ENCODE measurements at places on chromosomes 7 and 10. TPM values are rescaled to one million over a fixed set of nuclear protein-coding genes. Genes with fewer than 3 reads are reported as not detected.

DNA sequence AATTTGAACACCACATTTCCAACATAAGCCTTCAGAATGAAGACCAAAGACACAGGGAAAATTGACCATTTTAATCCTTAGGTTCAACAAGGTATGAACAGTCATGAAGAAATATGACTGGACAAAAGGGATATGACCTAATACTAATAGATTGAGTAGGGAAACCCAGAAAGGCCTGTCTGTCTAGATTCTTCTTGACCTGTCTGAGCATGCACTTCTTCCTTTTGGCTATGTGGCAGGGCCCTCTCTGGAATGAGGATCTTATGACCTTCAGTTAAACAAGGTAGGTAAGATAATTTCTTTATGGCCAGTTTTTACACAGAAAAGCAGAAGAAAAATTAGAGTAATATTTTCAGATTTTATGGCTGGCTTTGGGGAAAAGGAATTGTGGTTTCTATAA lies 3.0 kb upstream of the PHYHIPL start:
- H3K27ac ChIP-seq: no peak overlapping the region
- peaks cover 11% of the 10 kb centered on the region for H3K27me3 ChIP-seq
- no peaks in the 10 kb centered on the region for H3K36me3 ChIP-seq

The ADAM22 gene
- polyA plus RNA-seq: 0.23 TPM

The PRLHR gene
- not detected for polyA plus RNA-seq

The JAZF1 gene
- polyA plus RNA-seq: 14.0 TPM

- no peaks in the 10 kb centered on the region for H3K4me1 ChIP-seq
- H3K36me3 ChIP-seq: no peaks in the 10 kb centered on the region
- no peaks in the 10 kb centered on the region for H3K27me3 ChIP-seq
Observed at GRCh38 chr7:36360244-36360643, 29.4 kb upstream of the ANLN start.

GRCh38 chr7:108368466-108368865 lies 87.8 kb downstream of the NRCAM start:
- DNase-seq: no peak
- no peak overlapping the region for H3K27ac ChIP-seq

GRCh38 chr10:48300556-48300955 lies 5.9 kb upstream of the MAPK8 start:
- peaks cover 3% of the 10 kb centered on the region for H3K4me1 ChIP-seq
- no peak for DNase-seq
- no peak overlapping the region for H3K27ac ChIP-seq
- H3K36me3 ChIP-seq: no peaks in the 10 kb centered on the region
- H3K27me3 ChIP-seq: no peaks in the 10 kb centered on the region
- no peak overlapping the region for H3K4me3 ChIP-seq

- H3K4me3 ChIP-seq: no peak overlapping the region
- H3K36me3 ChIP-seq: no peaks in the 10 kb centered on the region
- DNase-seq: no peak
- H3K27me3 ChIP-seq: peaks cover under 1% of the 10 kb centered on the region
- no peak overlapping the region for H3K27ac ChIP-seq
Observed at GRCh38 chr10:499991-500390, 189.5 kb downstream of the DIP2C start.

GRCh38 chr10:43619368-43619767 lies 13.1 kb downstream of the ZNF485 start:
- no peaks in the 10 kb centered on the region for H3K4me1 ChIP-seq
- no peak overlapping the region for H3K4me3 ChIP-seq
- H3K27me3 ChIP-seq: no peaks in the 10 kb centered on the region
- DNase-seq: no peak

GRCh38 chr7:120278773-120279172 lies 5.8 kb downstream of the KCND2 start:
- no peaks in the 10 kb centered on the region for H3K4me1 ChIP-seq
- no peaks in the 10 kb centered on the region for H3K36me3 ChIP-seq
- H3K27ac ChIP-seq: no peak overlapping the region
- H3K27me3 ChIP-seq: no peaks in the 10 kb centered on the region
- H3K4me3 ChIP-seq: no peak overlapping the region

The SLC13A1 gene
- polyA plus RNA-seq: not detected

DNA sequence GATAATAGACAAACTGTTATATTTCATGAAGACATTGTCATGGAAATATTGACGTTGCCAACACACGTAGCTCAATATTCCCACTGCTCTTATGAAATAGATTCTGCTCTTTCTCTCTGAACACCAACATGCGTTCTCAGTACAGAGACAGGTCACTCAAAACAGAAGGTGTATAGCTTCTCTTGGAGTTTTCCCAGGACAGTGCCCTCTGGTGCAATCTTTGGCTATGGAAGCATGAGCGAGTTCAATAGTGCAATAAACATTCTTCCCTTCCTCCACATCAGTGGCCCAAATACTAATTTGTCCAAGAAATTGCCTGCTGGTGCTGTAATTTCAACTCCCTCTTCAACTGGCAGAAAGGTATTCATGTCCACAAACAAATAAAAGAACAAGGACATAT lies 145.3 kb downstream of the MAGI2 start:
- H3K4me3 ChIP-seq: no peak overlapping the region
- H3K27ac ChIP-seq: no peak overlapping the region
- H3K36me3 ChIP-seq: no peaks in the 10 kb centered on the region
- H3K4me1 ChIP-seq: no peaks in the 10 kb centered on the region
- DNase-seq: no peak

The SRRM3 gene
- not detected for polyA plus RNA-seq

- no peak overlapping the region for H3K4me3 ChIP-seq
- no peaks in the 10 kb centered on the region for H3K36me3 ChIP-seq
- no peaks in the 10 kb centered on the region for H3K27me3 ChIP-seq
- DNase-seq: no peak
Observed at GRCh38 chr10:59523851-59524250, 161.5 kb upstream of the FAM13C start.

The PIK3AP1 gene
- polyA plus RNA-seq: 167 TPM

Measured in B cell (primary cell).